Lung microvascular endothelial cell (primary cell): ENCODE measurements at places on chromosomes 13 and 19. TPM values are rescaled to one million over a fixed set of nuclear protein-coding genes. Genes with fewer than 3 reads are reported as not detected.
A peak's percentile ranks its signal among the peaks of the same experiment; 100 is the strongest.

CGB3 gene
- not detected in 2 replicates for total RNA-seq

CELF5 gene
- total RNA-seq, result not detected in 2 replicates

AMER2 gene
- not detected in 2 replicates for total RNA-seq

RRAS gene
- 18.1 and 18.3 TPM in 2 replicates for total RNA-seq

ANGPTL8 gene
- not detected in 2 replicates for total RNA-seq

CEACAM3 gene
- total RNA-seq, result not detected in 2 replicates

PLK5 gene
- total RNA-seq, result not detected in 2 replicates

GMIP gene
- 4.8 and 5.9 TPM in 2 replicates for total RNA-seq

DNA sequence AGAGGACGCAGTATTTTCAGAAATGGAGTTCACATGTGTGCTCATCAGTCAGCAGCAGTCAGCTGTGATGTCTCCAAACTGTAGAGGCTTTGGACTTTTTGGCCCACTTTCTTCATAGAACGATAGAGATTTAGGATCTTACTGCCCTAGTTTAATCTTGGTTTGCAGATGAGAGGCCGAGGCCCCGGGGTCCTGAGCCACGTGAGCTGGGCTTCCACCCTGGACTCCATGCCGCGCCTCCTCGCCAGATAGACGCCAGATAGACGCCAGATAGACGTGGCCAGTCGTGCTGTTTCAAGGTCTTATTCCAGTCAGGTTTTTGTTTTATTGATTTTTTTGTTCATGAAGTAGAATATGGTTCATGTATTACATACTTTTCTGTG is 11.7 kb upstream of the MCF2L start:
- DNase-seq, result no peak

DNA sequence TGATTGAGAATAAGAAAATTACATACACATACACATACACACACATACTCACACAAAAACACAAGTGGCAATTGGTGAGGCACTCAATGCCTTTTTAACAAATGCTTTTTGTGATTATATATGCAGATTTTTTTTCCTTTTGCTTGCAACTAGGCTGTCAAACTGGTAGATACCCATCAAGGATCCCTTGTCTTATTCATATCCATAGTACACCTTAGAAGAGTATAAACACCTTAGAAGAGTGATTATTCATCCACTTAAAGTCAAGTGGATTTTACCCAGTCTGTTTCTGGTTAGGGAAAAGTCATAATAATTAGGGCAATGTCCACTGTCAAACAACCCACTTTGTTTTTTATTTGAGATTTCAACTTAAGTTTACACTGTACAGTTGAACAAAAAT is 1773.4 kb upstream of the MIR17HG start:
- no peak for DNase-seq

DNA sequence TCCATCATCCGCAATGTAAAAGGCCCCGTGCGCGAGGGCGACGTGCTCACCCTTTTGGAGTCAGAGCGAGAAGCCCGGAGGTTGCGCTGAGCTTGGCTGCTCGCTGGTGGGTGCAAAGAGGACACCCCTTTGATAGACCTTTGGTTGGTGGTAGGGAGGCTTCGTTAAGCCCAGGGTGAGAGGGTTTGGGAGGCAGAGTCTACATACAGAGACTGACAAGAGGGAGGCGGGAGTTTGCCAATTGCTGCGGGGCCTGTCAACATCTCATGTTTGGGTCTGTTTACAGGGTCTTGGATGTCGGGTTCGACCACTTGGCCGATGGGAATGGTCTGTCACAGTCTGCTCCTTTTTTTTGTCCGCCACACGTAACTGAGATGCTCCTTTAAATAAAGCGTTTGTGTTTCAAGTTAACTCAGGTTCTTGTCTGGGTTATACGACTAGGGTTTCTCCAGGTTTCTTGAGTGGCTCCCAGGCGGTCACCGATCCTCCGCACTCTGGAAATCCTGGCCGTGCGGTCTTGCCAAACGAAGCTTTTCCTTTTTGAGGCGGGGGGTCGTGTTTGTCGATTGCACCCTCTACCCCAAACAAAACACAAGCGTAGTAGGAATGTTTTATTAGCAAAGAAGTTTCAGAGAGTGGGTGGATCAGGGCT is 816 bp downstream of the RPS28 start:
- DNase-seq, result peak; percentile 35

DNA sequence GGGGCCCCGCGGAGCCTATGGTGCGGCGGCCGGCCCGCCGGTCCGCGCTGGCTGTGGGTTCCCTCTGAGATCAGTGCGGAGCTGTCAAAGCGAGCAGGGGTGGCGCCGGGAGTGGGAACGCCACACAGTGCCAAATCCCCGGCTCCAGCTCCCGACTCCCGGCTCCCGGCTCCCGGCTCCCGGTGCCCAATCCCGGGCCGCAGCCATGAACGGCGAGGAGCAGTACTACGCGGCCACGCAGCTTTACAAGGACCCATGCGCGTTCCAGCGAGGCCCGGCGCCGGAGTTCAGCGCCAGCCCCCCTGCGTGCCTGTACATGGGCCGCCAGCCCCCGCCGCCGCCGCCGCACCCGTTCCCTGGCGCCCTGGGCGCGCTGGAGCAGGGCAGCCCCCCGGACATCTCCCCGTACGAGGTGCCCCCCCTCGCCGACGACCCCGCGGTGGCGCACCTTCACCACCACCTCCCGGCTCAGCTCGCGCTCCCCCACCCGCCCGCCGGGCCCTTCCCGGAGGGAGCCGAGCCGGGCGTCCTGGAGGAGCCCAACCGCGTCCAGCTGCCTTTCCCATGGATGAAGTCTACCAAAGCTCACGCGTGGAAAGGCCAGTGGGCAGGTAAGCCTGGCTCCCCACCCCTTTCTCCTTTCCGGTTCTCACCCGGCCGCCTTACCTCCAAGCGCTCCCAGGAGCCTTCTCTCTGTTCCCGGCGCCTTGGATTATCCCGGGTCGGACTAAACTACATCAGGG is at the start of gene PDX1:
TSS of gene PDX1 (plus strand) at position 67 of the 743 bp plus-strand sequence. CDS start at position 206, 139 bp downstream.
- DNase-seq, result no peak

GRCh38 chr13:111323950-111324651 is 3.7 kb downstream of the TEX29 start:
- no peak for DNase-seq

GRCh38 chr19:13843104-13843921 is 33.6 kb upstream of the NANOS3 start:
- DNase-seq, result no peak

DNA sequence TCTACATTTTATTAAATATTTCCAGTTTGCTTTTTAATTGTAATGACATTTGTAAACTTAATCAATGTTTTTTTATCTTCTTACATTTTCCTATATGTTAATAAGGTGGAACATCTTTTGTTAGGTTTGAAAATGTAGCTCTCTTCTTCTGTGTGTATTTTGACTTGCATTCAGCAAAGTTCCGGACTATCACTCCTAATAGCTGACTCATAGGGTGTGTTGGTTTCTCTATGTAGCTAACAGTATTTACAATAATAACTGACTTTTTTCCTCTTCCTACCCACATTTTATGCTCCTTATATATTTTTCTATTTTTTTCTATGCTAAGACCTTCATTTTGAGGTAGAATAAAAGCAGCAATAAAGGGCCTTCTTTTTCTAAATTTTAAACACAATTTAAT is 28.1 kb downstream of the MYO16 start:
- no peak for DNase-seq

DNA sequence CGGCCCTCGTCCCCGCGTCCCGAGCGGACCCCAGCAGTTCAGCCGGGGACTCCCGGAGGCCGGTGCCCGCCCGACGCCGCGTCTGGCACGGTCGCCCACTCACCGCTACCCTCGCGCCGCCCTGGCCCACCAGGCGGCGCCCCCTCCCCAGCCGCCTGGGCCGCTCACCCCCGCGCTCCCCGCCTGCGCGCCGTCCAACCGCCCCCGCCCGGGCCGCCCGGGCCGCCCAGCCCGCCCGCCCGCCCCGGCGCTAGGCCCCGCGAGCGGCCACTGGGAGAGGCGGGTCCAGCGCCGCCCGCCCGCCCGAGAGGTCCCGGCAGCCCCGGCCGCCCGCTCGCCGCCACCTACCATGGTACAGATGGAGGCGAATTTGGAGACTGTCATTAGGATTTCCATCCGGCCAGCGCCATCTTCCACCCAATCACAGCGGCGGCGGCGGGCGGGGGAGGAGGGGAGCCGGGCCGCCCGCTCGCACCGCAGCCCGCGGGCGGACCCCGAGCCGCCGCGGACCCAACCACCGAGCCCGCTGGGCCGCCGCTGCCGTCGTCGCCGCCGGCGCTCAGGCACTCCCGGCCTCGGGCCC is at the start of gene USP12:
TSS of gene USP12 (minus strand) at position 568 of the 583 bp plus-strand sequence. CDS start at position 396, 172 bp downstream.
- peak; percentile 78 for DNase-seq

- DNase-seq, result no peak
These were observed 32.8 kb upstream of the NDUFS7 start for GRCh38 chr19:1350867-1351266.

DNA sequence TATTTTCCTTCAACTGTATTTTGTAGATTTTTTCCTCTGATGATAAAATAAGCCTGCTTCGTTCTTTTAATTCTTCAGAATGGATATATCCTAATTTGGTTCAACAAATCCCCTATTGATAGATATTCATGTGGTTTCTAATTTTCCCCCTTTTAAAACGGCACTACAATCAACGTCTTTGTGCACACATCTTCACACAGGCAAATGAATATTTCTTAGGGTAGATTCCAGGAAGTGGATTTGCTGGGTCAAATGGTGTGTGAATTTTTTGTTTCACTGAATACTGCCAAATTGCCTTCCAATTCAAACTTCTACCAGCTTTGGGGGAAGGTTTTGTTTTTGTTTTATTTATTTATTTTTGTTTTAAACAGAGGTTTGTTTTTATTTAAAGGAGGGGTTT is 287.2 kb downstream of the FOXO1 start:
- no peak for DNase-seq

DNA sequence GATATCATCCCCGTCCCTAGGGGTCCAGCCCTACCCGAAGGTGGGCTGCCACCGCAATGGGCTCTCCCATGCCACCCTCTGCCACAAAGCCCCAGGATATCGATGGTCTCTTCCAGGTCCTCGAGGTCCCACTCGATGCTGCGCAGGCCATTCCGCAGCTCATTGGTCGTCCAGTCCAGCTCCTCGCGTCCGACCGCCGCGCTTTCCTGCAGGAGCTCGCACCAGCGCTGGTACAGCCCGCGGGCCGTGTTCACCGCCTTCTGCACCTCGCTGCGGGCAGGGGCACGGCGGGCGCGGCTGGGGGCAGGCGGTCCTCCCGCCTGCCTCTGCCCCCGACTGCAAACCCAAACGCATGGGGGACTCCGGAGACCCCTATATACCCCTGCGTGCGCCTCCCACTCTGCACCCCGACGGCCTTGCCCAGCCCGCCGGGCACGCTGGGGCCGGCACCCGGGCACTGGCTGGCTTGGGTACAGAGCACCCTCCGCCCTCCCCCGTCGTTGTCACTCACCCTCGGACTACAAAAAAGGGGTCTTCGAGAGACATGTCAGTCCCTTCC is 468 bp downstream of the STX10 start:
- DNase-seq, result peak; percentile 65

GRCh38 chr19:58544591-58545285 is 874 bp downstream of the TRIM28 start:
- DNase-seq, result peak; percentile 69

DNA sequence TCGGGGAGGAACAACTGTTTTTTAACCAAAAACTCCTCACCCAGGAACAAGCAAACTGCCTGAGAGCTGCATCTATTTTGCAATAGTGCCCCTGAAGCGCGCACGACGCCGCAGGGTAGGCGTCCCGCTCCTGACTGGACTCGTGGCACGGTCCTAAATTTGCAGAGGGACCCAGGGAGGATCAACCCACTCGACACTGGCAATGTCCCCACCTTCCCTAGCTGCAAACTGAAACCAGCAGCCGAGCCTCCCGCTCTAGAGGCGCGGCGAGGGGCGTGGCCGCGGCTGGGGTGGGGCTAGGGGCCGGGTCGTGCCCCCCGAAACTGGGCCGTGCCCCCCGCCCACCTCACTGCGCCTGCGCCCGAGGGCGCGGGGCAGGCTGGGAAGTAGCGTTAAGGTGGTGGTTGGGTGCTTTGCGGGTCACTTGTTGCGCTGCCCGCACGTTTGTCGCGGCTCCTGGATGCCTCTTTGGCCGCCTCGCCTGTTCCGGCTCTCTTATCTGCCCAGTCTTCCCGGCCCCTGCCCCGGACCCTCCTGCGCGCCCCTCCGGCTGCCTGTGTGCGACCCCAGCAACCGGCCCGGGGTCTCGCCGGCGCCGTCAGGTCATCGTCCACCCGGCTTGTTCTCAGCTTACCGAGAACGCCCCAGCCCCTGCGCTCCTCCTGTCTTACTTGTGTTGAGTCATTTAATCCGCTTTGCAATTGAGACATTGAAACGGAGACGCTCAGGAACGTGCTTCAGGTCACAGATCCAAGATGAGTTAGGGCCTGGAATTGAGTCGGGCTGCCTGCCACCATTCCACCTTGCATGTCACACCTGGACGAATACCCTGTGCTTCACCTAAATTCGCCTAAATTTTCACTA is 37.9 kb upstream of the LSM14A start:
- DNase-seq, result peak; percentile 62

- no peak for DNase-seq
These were observed 13.1 kb downstream of the ERICH6B start for GRCh38 chr13:45602183-45603170.

DNA sequence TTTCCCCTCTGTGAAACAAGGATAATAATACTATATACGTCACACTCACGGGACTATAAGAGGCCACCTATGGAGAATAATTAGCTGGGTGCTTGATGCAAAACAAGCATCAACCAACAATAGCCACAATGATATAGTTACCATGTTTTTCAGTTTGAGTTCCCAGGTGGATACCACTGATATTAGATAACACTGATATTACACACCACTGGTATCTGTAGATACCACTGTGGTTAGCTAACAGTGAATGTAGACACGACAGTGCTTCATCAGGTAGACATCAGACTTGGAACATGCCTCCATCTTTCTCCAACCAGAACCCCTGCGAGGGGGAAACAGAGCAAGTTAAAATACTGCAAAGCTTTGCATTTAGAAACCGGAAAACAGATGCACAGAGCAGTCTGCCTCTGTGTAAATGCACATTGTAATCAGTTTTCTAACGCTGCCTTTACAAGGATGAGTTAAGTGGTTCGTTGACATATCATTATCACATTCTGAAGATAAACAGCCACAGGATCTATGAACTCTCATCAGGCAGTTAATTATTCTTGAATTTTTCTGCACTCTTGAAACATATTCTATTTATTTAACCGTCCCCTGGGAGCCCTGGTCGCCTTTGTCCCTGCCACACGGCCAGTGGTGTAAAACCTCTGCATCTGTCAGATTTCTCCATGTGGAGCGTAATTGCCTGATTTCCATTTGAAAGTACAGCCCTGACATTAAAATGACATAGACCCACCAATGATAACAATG is 80.7 kb downstream of the RNASEH2B start:
- DNase-seq, result no peak

GRCh38 chr13:114000151-114001040 is 26.5 kb upstream of the C13orf46 start:
- no peak for DNase-seq

DNA sequence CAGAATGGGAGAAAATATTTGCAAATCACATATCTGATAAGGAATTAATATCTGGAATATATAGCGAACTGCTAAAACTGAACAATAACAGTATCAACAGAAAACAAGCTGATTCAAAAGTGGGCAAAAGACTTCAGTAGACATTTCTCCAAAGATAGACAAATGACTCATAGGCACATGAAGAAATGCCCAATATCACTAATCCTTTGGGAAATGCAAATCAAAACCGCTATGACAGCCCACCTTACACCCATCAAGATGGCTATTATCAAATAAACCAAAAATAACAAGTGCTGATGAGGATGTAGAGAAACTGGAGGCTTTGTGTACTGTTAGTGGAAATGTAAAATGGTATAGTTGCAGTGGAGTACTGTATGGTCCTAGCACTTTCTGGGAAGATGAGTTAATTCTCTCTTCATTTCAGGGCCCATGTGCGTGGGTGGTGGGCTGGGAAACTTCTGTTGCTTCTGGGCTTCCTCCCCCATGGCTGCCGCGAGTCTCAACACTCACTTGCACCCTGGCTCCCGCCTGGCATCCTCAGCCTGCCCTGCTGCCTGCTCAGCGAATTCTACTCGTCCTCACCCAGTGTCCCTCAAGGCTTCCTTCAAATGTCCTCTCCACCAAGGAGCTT is 12.4 kb upstream of the GJA3 start:
- no peak for DNase-seq
